ENCODE measurements at places on chromosomes 1 and 21.

GRCh38 chr1:16013220-16013907, 4.5 kb downstream of the HSPB7 start:
- no peak for DNase-seq

GRCh38 chr1:183281039-183281438, 95.0 kb downstream of the LAMC2 start:
- peak; percentile 60 for DNase-seq

GRCh38 chr1:230728710-230729392, 14.9 kb upstream of the AGT start:
- no peak for DNase-seq

DNA sequence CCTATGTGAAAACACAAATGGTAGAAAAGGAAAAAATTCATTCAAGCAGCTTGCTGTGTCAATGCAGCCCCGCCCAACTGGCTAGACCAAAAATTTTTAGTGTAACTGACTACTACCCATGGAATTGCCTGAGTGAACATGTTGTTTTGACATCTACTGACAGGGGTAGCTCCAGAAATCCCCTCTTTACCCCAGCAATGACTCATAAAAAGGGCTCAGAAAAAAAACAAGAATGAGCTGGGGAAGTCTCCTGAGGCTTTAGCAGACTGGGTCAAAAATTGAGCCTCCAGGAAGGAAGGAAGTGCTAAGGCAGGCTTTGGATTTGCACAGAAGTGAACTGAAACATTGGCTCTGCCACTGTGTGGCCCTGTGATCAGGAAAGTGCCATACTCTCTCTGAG, 24.4 kb upstream of the FGGY start:
- peak; percentile 41 for DNase-seq

DNA sequence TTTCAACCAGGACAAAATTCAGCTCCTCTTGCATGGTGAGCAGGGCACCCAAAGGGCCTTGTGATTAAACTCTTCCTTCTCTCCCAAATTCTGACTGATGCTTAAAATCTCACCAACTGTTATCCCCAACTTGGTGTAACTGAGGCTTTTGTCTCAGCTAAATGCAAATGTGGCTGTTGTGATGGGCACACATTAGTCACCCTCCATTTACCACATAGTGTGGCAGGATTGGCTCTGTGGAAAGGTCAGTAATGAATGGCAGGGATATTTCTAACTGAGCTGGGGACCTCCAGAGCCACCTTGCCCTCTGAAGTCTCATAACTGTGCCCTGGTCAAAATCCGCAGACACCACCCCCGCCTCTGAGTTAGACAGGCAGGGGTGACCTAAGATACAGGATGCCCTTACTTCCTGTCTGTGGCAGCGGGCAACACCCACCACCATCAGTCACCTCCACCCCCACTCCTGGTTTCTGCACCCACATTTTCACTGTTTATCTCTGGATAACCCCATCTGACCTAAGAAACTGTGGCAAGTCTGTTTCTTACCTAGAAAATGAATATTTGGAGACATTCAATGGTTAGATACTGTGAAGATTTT, 25.4 kb upstream of the RGS16 start:
- no peak for DNase-seq

GRCh38 chr1:181674617-181675016, 191.3 kb downstream of the CACNA1E start:
- no peak for DNase-seq

GRCh38 chr1:101301446-101302057, 64.7 kb downstream of the S1PR1 start:
- no peak for DNase-seq

DNA sequence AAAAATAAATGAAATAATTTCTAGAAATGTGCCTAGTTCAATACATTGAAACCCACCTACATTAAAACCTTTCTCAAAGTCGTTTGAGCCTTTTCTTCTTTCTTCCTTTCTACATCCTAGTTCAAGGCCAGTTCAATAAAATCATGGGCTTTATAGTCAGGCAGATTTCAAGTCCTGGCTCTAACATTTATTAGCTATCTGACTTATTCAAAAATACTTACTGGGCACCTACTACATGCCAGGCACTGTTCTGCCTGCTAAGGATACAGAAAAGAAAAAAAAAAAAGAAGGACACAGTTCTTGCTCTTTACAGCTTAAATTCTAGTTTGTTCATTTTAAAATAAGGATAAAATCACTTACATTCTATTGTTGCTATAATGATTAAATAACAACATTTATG, 134.2 kb upstream of the FGGY start:
- no peak for DNase-seq

DNA sequence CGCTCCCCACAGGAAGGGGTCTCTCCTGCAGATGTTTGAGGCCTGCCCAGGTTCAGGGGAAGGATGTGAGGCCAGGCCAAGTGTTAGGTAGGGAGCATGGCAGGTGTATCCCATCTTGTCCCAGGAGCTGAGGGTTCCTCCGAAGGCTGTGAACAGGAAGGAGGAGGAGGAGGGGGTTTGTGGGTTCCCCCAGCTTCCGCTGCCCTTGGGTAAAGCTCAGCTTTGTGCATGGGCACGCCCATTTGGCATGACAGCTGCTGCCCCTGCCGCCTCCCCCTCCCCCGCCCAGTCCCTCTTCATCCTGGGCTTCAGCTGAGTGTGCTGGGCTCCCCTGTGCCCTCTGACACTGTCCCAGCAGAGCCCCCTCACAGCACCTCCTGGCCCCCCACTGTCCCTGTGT, 25.5 kb downstream of the TNFRSF8 start:
- no peak for DNase-seq

GRCh38 chr21:45848331-45848730, 133.2 kb upstream of the COL6A1 start:
- DNase-seq = no peak

GRCh38 chr1:116806671-116807070, 52.4 kb downstream of the CD2 start:
- DNase-seq = no peak

DNA sequence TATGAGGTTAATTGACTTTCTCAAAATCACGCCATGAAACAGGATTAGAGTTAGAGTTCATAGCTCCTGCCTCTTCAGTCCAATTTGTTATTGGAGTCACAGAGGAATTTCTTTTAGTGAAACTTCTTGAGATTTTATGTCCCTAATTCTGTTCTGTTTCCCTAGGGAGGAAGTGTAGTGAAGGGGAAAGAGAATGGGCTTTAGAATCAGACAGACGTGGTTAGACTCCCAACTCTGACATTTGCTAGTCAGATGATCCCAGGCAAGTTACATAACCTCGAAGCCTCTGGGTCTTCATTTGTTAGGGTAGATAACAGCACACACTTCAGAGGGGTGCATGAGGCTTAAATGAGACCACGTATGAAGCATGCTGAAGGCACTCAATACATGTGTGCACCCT, 83.9 kb downstream of the ASTN1 start:
- DNase-seq = no peak

DNA sequence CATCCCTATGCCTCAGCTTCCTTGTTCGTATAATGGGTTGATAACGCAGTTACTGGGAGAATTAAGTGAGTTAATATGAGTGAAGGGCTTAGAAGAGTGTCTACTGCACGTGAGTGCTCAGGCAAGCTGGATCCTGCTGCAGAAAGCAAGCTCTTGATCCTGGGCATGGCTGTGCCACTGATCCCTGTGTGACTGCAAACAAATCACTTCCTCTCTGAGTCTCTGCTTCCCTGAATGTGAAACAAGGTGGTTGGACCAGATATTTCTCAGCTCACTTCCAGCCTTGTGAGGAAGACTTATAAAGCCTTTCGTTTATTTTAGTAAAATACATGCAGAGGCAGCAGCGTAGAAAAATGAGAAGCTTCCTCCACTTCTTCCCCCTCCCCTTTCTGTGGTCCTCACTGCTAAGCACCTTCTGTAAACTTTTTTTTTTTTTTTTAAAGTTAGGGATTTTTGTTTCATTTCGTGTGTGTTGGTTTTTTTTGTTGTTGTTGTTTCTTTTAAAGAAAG, 13.8 kb downstream of the PSEN2 start:
- no peak for DNase-seq

GRCh38 chr1:201302163-201303152, 19.2 kb downstream of the PKP1 start:
- no peak for DNase-seq

GRCh38 chr1:231973830-231974229, 347.2 kb downstream of the DISC1 start:
- DNase-seq = no peak

- no peak for DNase-seq
These were observed 624 bp upstream of the CR1L start for GRCh38 chr1:207644166-207644851.

- DNase-seq = no peak
These were observed 925 bp upstream of the ARHGEF10L start for GRCh38 chr1:17538428-17539117.

All from HS-5 (cell line).